Retina (tissue), 1 donor: ENCODE measurements at places on chromosomes 7 and 10.

DNA sequence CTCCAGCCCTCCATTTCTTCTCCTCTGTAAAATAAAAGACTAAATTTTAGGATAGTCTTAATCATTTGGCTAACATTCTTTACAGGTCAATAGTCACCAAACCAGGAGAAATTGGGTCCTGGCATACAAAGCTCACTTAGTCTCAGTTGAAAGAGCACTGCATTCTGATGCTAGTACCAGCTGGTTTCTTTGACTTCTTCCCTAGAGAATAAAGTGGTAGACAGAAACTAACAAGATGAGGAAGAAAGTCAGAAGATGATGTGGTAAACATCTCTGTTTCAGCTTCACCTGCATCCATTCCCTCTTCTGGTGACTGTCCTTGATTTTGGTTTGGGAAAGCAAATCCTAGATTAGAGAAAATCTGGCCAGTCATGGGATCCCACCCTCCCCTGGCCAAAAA is 37.2 kb downstream of the NKX2-3 start:
- no peak for DNase-seq

DNA sequence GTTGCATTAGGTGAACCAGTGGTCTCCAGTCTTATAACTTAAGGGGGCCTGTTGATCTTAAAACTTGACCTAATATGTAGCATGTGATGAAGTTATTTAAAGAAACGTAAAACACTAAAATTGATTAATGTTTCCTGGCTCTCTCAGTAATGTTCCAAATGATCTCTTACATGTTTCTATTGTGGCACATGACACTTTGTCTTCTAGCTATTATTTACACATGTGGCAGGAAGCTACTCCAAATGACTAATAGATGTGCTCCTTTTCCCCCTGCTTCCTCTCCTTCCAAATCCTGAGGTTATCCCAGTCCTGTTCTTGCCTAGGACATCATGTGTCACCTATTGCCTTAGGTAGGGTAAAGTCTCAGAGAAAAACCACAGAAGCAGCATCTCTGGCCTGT is 89.4 kb downstream of the FAS start:
- no peak for DNase-seq

DNA sequence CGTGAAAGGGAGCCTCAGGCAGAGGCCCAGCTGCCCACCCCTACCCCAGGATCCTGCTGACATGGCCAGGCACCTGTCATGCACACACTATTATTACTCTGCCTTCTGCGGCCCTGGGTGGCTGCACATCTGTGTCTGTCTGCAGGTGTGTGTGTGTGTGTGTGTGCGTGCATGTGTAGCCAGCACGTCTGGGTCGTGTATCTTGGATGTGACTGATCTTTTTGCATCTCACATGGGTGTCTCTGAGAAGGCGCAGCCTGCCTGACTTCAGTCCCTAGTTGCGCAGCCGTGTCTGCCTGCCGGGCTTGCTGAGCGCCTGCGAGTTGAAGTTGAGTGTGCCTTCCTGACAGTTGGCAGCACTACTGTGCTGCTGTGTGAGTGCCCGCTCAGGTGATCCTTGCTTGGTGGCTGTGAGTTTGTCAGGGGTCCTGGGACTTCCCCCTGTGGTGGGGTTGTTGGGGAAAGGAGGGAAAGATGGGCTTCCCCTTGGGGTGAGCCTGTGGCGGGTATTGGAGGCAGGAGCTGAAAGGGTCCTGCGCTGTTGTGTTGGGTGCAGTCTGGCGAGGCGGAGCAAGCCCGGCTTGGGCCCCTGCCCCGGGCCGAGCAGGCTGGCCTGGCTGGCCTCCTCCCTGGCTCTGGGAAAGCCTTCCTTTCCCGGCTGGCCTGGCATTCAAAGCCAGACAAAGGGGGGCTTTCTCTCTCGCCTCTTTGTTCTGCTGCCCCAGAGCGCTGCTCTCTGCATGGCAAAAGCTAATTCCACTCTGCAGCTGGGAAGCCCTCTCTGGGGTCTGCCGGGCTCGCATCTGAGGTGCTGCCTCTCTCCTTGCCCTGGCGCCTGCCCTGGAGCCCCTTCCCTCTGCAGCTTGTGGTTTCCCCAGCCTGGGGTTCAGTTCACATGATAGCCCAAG is 4.9 kb downstream of the TRIM8 start:
- peak; percentile 75 for DNase-seq

DNA sequence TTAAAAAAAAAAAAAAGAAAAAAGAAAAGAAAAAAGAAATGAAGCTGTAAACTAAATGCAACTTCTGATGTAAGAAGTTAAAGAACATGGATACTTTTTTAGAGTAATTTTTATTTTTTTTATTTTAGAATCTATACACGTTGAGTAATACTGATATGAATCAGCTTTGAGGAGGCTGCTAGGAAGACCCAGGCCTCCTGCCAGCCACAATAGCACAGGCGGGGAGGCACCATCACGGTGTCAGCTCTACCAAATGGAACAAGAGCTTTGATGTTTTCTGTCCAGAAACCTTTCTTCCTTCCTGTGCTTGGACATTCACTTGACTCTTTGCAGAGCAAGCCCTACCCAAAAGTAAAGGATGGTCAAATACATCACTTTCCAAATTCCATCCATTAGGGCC is 45.3 kb upstream of the EGR2 start:
- DNase-seq, result no peak

GRCh38 chr7:47512481-47513176 is 69.3 kb downstream of the TNS3 start:
- no peak for DNase-seq

DNA sequence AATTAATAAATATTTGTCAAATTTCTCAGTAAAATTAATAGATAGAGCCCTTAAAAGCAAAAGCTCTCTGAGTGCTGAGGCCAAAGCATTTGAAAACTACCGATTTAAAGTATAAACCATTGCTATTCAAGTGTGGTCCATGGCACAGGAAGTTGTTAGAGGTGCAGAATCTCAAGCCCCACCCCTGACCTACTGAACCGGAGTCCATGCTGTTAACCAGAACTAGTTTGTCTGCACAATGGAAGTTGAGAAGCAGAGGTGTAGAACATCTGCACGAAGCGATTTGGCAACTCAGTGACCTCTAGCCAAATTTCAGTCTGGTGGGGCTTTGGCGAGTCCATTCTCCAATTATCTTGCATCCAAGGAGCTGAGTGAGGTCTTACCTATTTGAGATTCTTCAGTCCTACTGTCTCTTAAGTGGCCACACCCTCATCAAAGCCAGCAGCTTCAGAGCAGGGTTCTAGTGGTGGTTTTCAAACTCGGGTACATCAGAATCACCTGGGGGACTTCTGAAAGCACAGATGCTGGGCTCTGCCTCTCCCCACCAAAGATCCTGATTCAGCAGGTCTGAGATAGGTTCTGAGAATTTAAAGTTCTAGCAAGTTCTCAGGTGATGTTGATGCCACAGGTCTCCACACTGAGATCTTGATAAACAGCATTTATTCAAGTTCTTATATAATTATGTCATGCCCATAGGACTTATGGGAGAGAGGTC is 96.8 kb upstream of the SAMD8 start:
- DNase-seq, result no peak

GRCh38 chr10:3791974-3792633 is 7.1 kb upstream of the KLF6 start:
- no peak for DNase-seq

- no peak for DNase-seq
Measured at GRCh38 chr10:31590023-31590800, 271.2 kb downstream of the ZEB1 start.

GRCh38 chr7:43618073-43618472 is 35.2 kb downstream of the STK17A start:
- DNase-seq, result no peak

- DNase-seq, result no peak
Measured at GRCh38 chr10:130061760-130062159, 48.9 kb downstream of the C10orf143 start.

GRCh38 chr7:19381321-19381720 is 236.1 kb upstream of the FERD3L start:
- DNase-seq, result no peak

DNA sequence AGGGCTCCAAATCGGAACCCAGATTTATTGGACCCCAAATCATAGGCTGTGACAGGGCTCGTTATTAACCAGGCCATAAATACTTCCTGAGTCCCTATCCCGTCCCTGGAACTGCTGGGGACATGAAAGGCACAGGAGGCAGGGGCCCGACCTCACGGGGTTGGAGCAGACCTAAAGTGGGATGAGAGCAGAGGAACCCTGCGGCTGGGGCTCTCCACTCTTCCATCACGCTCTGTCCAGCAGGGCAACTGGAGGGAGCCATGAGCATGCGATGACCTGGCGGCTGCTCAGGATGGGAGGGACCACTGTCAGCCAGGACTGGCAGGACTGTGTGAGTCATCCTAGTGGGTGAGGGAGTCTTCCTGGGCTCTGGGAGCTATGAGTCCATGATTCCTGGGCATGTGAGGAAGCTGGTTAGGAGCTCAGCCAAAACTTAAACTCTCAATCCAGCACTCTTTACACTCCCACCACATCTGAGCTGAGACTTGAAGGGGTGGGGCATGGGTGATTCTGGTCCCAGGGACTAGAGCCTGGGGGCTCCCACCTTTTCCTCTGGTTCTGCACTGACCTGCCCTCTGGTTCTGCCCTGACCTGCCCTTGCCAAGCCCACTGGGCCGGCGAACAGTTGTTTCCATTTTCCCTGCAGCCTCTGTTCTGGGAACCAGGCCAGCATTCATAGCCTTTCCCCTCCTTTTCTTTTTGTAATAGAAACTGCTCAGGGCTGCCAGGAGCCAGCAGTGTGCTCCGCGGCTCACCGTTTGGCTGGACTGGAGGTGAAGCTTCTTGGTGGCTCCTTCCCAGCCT is 47.1 kb downstream of the SYPL1 start:
- no peak for DNase-seq

- DNase-seq, result peak; percentile 72
Measured at GRCh38 chr7:151051108-151051507, 2.8 kb downstream of the ASIC3 start.

GRCh38 chr7:38938001-38938485 is 29.1 kb upstream of the VPS41 start:
- DNase-seq, result no peak

GRCh38 chr10:124529661-124530214 is 68.1 kb downstream of the LHPP start:
- DNase-seq, result no peak

GRCh38 chr10:3059974-3060373 is 7.4 kb upstream of the PFKP start:
- no peak for DNase-seq

- no peak for DNase-seq
Measured at GRCh38 chr10:97500297-97500575, 1.5 kb downstream of the UBTD1 start.

DNA sequence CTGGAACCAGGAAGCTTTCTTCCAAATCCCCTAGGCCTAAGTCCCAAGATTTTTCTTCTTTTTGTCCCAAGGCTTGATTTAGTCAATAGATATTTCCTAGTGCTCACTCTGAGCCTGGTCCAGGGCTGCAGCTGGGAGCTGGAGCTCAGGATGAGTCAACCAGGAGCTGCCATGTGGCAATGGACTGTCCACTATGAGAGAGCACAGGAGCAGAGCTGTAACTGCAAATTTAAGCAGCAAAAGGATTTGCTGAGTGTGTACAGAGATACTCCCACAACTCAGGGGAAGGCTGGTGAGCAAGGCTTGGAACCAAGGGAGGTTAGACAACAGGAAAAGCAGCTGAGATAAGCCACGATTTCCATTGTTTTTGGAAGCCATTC is 92.1 kb upstream of the CXCL12 start:
- no peak for DNase-seq

DNA sequence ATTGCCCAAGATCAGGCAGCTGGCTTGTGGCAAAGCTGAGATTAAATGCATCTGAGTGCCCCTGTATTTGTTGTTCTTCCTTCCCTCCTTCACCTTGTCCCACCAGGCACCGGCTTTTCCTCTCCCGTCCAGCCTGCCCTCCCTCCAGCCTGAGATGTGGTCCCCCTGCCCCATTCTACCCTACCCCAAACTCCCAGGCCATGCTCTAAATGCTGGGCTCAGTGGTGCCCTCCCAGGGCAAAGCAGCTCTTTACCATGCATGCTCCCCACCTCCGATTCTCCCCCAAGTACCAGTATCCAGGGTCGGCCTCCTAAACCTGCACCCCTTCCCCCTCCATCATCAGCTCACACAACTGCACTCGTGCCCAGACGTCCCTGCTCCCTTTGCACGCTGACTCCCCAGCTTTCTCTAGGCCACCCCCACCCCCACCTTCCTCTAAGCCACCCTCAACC is 36.5 kb downstream of the CALML5 start:
- DNase-seq, result no peak

DNA sequence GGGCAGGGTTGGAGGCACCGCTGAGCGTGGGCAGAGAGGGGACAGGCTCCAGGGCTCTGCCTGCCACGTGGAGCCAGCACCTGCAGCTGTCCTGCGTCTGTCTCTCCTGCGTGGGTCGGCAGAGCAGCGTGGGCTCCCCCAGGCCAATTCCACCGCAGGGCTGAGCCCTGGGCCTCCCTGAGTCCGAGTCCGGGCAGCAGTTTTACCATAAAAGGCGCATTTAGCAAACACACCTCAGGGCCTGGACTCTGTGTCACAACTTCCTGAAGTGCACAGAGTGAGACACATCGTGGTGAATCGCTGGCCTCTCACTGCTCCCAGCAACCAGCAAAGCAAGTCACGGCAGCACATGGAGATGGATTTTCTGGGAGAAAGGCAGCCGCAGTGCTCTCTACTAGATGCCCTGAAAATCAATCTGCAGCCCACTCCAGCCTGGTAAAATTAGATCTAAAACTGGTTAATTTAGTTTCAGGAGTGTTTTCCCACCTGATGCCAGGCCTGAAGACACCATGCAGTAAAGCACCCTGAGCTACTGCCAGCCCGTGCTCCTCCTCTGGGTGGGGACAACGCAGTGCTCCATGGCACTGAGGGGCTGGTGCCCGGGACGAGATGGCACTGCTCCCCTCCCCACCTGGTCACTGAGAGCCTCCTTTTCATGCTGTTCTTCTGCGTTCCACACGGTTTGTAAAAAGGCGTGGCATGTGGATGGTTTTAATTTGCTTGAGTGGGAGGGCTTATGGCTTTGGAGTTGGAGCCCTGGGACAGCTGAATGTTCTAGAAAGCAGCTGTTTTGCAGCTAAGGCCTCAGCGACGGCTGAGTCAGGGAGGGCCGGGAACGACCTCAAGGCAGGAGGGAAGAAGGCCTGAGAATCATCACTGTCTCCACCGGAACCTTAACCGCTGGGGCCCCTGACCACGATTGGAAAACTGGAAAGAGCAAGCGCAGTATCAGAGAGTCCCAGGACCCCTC is 336.9 kb downstream of the ADARB2 start:
- DNase-seq, result no peak

GRCh38 chr7:134500982-134501381 is 26.4 kb upstream of the AKR1B10 start:
- DNase-seq, result no peak

GRCh38 chr7:108104324-108104723 is 25.8 kb downstream of the LAMB4 start:
- DNase-seq, result no peak

GRCh38 chr7:159027056-159027788 is 117.4 kb downstream of the VIPR2 start:
- peak; percentile 57 for DNase-seq

DNA sequence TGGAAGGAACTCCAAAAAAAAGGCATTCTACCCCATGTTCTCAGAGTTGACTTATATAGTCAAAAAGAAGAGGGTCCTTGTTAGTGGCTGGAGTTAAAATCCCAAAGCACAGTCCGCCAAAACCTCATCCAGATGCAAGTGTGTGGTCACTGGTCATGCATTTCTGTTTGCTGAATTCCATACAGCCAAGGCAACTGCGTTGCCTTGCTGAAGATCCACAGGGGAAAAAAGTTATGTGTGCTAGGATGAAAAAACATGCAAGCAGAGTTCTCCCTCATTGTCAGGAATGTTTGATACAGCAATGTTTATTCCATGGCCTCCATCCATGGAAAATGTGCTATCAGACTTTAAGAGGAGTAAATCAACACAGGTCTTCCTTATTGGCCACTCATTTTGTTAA is 213.1 kb downstream of the CREB5 start:
- no peak for DNase-seq
